Hypothalamus (tissue), 51 donors: ENCODE measurements at places on chromosomes 5 and 9.

DNA sequence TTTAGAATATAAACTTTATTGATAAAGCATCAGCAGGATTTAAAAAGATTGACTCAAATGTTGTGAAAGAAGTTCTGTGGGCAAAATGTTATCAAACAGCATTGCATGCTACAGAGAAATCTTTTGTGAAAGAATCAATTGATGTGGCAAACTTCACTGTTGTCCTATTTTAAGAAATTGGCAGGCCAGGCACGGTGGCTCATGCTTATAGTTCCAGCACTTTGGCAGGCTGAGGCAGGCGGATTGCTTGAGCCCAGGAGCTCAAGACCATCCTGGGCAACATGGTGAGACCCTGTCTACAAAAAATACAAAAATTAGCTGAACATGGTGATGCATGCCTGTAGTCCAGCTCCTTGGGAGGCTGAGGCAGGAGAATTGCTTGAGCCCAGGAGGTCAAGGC is 17.4 kb downstream of the ZBTB43 start:
- DNase-seq, result peak; percentile 54

DNA sequence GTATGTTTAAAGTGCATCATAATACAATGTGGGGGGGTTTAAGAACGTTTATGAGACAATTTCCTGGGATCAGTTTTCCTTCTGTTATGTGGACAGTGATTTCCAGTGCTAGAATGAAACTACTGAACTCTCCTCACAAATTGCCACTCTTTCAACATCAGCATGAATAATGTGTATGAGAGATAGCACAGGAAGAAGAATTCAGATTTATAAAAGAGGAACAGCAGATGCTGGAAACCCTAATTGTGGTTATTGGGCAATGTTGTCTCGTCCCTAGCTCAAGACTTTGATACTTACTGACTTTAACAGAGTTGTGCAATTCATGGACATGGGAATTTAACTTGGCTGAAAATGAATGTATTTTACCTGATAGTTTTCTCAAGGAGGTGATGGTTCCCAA is 410.8 kb upstream of the MEF2C start:
- DNase-seq, result no peak

DNA sequence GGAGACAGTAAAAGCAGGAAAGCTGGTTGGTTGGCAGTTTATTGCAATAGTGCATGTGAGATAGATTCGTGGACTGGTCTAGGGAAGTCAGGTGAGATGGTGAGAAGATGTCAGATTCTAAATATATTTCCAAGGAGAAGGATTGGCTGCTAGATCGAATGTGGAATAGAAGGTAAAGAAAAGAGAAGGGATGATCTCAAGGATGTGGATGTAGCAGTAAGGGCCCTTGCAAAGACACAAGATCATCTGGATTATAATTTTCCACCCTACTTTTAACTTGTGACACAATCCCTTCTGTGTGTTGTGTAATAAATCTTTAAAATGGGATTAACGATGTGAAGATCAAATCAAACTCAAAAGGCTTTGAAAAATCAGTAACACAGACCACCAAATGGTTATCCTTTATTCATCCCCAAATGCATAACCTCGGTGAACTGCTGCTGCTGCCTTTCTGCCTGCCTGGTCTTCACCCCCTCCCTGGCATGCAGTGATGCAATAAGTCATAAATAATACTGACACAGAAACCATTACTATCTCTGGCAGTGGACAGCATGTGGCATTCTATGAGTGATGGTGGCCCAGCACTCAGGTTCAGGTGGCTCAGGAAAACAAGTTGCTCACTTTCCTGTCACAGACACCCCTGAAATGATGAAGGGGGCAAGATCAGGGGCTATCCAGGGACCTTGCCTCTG is 178.4 kb downstream of the FAM114A2 start:
- no peak for DNase-seq

GRCh38 chr9:135045928-135046738 is 41.3 kb upstream of the OLFM1 start:
- DNase-seq, result no peak

- peak; percentile 40 for DNase-seq
Observed at GRCh38 chr5:151745071-151745705, 13.2 kb downstream of the ATOX1 start.

DNA sequence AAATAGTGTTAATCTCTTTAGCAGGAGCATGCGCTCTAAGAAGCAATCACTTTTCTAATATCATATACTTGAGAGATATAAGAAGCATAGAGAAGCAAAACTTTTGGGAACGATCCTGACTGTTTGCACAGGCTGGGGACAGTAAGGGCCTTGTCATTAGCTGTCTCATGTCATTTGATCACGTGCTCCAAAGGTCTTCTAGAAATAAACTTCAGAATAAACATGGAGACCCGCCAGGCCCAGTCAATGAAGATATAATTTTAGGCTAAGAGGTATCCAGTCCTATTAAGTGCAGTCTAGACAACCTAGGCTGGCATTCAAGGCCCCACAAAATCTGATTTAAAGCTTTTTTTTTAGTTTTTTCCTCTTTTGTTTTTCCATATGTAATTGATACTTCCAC is 111.0 kb upstream of the APC start:
- no peak for DNase-seq

GRCh38 chr5:172688349-172689217 is 47.5 kb downstream of the NEURL1B start:
- no peak for DNase-seq

DNA sequence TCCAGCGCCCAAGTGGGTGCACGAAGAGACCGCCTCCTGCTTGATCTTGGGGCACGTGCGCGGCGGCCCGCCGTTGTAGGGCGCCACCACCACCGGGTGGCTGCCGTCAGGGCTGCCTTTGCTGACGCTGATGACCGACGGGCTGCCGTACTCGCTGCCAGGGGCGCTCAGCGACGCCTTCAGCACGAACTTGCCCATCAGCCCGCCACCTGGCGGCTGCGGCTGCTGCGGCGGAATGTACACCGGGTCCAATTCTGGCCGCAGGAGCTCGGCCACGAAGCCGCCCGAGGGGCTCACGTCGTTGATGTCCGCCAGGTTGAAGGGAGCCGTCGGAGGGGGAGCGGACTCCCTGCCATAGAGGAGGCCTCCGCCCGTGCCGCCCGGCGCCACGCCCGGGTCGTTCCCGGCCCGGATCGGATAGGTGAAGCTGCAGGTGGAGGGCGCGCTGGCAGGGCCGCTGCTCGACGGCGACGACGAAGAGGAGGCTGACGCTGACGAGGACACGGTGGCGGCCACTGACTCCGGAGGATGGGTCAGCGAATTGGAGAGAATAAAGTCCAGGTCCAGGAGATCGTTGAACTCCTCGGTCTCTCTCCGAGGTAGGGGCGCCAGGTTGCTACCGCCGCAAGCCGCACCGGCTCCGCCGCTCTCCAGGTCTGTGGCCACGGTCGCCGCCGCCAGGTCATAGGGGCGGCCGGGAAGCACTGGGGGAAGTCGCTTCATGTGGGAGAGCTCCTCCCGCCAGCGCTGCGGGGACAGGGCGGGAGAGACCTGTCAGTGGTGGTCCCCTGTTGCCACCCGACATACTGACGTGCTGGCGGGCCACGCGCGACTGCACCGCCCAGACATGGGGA is 1.8 kb downstream of the KLF4 start:
- no peak for DNase-seq

DNA sequence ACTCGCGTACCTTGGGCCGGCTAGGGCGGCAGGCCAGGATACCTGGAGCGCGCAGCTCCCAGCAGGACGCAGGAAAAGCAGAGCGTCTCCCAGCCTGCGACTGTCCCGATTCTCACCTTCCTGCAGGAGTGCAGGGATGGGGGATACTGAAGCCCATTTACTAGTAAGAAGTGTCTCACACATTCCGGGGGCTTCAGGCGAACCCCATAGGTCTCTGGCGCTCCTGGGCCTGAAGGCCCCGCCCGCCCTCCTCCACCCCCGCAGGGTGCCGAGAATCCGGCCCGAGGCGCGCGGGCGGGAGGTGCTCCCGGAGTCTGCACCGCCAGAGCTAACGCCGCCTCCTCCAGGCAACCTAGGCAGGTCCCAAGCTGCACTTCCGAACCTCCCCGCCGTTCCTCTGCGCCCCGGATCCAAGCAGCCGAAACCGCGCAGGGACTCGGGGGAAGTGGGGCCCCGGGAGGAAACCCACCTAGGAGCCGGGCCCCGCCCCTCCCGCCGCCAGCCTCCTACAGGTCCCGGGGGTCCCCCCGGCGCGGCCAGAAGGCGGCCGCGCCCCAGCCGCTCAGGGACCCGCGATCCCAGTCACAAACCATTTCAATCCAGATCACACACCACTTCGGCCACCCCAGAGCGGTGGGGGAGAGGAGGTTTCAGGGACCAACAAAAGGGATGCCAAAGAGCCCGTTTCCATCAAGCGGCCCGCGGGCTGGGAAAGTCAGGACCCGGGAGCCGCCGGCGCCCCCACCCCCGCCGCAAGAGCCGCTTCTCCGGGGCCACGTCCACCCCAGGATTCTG is 1.2 kb downstream of the ROR2 start:
- DNase-seq, result no peak

GRCh38 chr9:123281659-123282350 is 13.4 kb upstream of the STRBP start:
- no peak for DNase-seq

DNA sequence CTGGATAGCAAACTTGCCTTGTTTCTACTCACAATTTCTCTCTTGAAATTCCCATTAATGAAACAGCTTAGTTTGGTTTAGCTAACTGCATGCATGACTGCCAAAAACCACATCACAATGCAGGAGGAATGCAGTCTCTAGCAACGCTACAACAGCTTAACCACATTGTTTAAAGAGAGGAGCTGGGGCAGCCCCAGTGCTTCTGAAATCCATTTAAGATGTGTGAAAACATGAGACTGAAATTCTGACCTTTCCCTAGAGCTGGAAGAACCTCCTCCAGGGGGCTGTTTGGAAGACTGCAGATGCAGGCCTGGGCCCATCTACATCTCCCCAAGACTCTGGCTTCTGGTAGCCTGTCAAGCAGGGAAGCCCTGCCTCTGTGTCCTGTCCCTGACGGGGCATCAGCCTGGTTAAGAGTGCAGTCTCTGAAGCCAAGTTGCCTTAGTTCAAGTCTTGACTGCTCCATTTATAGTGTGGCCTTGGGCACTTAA is 157.1 kb downstream of the ZNF462 start:
- no peak for DNase-seq

DNA sequence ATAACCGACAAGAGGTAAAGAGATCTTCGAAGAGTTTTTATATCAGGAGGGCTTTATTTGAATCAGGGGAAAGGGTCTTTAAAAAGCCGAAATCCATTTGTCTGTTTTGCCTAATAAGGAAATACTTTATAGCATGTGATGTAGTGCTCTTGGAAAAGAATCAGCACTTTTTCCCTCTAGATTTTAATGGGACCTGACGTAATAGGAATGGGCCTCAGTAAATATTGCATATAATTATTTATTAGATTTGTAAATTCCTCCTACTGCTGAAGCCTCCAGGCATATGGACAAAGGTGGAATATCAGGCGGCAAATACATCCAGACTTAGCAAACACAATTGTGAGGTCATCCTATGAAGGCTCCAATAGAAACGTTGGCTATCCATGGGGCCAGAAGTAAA is 50.9 kb downstream of the ACTBL2 start:
- no peak for DNase-seq

DNA sequence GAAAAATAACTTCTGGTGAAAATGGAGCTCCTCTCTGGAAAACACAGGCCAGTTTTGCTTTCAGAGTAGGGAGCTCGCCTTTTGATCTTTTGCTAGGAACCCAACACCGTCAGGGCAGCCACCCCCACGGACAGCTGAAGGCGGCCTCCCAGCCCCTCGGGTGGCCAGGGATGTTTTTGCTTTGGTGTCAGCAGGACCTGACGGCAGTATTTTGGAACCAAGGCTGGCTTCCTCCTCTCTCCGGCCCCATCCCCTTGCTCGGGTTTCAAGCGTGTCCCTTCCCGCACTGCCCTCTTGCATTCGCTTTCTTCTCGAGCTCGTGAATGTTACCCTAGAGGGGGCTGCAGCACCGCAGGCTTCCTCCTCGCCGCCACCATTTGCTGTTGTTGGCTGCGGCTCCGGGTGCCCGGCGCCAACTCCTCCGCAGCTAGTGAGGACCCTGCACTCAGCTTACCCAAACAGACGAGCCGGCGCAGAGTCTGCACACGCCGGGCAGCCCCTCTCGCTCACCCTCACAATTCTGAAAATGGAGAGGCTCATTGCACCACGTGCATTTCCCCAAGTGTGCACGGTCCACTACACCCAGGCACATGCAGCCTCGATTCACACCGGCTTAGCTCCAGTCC is 35.5 kb upstream of the ADAMTSL1 start:
- DNase-seq, result peak; percentile 56

DNA sequence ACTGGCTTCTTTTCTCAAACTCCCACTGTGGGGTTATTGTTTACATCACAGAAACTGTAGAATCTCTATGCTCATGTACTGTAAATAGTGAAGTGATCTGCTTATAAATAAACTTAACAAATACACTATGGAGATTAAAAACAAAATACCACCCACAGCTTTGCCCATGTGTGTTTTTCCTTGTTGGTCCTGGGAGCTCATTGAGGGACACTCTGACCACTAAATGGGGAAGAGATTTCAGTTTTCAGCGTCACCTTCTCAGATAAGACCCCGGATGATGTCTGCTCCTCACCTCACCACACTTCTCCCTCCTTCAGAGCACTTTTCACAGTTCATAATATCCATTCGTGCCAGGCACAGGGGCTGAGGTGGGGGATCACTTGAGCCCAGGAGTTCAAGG is 89.7 kb downstream of the PDE6A start:
- DNase-seq, result no peak

GRCh38 chr5:28743025-28743715 is 1704.8 kb upstream of the CDH9 start:
- DNase-seq, result no peak

DNA sequence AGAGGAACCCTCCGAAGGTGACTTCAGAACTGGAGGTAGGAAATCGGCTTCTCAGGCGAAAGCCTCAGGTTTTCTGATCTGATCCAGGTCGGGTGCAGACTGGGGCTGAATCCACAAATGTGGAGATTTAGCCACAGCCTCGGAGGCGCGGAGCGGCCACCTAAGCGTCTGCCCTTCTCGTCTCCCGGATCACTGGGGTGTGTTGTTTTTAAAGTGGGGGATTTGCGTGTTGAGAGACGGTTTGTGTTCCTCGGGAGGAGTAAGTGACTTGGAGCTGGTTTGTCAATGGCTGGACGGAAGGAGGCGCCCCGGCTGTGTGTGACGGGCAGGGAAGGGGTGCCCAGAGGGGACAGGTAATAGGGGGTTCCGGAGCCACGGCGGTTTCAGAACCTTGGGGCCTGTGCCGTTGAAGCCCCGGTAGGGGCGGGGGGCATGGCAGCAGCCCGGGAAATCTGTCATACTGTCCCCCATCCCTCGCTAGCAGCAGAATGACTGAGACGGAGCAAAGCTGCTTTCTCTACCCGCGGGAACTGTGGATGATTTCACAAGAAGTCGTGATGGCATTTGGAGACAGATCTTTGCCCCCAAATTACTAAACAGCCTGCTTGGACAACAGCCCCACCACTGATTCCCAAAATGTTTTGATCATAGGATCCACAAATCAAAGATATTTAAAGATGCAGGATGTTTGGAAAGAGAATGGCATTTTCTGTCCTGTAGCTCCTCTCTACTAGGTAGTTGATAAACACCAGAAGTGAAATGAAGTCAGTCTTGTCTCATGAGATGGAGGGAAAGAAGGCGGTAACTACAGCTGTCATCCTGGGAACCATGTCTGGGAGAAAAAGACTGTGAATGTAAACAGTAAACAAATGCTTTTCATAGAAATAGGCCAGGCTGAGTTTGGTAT is 216.5 kb downstream of the PDZD2 start:
- DNase-seq, result peak; percentile 76

GRCh38 chr9:121860744-121861143 is 209.3 kb downstream of the DAB2IP start:
- no peak for DNase-seq

GRCh38 chr5:42235837-42236236 is 187.4 kb upstream of the GHR start:
- DNase-seq, result no peak
